Trophoblast cell (in vitro differentiated cells and primary cell): ENCODE measurements at places on chromosomes 1 and 21.

GRCh38 chr1:26285366-26286063, 5.6 kb downstream of the SH3BGRL3 start:
- no peak for DNase-seq

DNA sequence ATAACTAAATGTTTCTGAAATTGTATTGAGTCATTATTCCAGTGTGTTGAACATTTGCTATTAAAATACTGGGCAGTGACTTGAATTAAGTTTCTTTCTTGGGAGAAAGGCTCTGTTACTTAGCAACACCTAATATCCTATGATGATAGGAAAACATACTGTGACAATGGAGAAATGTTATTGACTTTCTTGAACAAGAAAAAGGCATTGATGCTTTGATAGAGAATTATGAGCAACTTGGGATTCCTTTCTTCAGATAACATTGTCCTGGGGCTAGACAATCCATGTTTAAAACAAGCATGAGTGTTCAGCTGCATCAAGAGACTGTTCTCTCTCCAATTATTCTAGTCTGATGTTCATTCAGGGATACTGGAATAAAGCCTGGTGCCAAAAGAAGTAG, 215.9 kb upstream of the L1TD1 start:
- no peak for DNase-seq

- DNase-seq: no peak
Measured at GRCh38 chr1:77847621-77848080, 40.8 kb upstream of the NEXN start.

DNA sequence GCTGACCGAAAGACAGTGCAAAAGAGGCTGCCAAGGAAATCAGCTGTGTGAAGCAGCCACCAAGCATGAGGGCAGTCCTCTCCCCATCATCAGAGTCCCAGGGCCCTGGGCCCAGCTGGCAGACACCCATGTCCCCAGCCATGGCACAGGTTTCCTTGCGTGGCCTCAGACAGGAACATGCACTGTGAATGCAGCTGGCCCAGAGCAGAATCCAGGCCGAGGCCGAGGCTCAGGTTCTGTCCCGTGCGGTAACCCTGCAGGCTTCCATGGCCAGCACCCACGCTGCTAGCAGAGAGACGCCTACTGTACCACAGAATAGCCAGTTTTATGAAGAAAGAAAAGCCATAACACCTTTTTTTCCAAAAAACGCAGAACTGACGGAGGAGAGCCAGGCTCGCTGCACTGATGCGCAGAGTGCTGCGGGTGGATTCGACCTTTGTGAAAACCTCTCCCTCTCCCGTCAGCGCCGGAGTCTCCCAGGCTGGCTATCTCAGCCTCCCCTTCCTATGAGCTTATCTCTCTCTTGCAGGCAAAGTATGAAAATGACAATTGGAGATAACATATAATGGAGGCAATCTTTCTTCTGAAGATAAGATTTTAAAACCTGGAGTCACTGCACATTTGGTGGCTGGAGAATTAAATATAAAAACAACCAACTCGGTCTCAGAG, 106.6 kb downstream of the NPHP4 start:
- DNase-seq: peak; percentile 2

DNA sequence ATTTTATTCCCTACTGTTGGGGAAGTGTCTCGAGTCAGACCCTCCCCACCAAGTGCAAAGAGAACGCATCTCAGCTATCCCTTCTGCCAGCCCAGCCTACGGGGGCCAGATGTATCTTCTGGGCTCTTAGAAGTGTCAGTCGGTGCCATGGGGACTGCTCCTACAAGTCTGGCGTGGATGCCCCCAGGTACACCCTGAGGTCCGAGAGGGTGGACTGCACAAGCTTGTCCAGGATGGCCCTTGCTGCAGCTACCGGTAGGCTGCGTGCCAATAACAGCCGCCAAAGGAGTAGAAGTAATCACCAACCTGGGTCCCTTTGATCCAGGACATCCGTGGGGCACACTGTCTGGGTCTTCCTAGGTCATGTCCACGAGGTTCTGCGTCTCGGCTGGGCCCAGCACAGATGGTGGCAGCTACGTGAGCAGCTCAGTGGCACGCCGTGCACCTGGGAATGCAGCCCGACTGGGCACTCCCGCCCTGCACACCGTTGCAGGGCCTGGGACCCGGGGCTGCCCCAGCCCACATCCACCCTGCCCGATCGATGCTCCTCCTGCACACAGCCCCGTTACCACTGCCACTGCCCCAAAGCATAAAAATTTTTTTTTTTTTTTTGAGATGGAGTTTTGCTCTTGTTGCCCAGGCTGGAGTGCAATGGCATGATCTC, 8.8 kb upstream of the SSU72 start:
- peak; percentile 56 for DNase-seq

DNA sequence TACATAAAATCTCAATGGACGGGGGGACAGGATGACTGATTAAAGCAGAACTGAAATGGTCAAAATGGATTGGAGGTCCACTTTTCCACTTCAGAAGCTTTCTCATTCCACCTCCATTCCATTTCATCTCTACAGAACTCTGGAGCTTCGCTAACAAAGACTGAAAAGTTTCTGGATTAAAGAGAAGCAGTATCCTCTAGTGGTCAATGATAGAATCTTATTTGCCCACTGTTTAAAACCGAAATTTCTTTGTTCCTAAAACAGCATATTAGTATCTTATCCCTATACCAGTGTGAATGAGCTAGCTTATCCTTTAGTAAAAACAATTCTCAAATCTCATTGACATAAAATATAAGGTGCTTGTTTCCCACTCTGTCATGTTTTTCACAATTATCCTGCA, 890.6 kb downstream of the KCNT2 start:
- peak; percentile 8 for DNase-seq

GRCh38 chr1:86441581-86441980, 17.6 kb downstream of the CLCA2 start:
- no peak for DNase-seq

- no peak for DNase-seq
Measured at GRCh38 chr1:18606443-18607288, 24.0 kb upstream of the PAX7 start.

GRCh38 chr21:41188486-41189149, 20.7 kb downstream of the BACE2 start:
- DNase-seq: peak; percentile 98

GRCh38 chr1:155170806-155171205, 2.3 kb downstream of the KRTCAP2 start:
- DNase-seq: no peak

- DNase-seq: no peak
Measured at GRCh38 chr1:101924700-101925099, 72.0 kb downstream of the OLFM3 start.

DNA sequence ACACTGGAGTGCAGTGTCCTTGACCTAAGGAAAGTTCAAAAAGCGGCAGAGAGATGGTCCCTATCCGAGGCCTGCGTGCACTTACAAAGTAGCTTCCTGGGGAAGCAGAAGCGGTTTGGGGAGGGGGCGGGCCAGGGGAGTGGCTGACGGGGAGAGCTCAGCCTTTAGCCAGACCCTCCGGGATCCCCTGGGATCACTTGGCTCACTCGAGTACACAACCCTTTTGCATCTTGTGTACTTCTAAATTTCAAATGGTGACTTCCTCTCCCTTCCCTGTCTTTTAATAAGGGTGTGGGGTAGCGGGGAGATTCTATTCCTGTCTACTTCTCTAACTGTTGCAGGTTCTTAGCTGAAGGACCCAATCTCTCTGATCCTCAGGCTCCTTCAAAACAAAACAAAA, 18.1 kb upstream of the SNX27 start:
- no peak for DNase-seq

GRCh38 chr1:77991638-77992037, 12.8 kb upstream of the FUBP1 start:
- no peak for DNase-seq

DNA sequence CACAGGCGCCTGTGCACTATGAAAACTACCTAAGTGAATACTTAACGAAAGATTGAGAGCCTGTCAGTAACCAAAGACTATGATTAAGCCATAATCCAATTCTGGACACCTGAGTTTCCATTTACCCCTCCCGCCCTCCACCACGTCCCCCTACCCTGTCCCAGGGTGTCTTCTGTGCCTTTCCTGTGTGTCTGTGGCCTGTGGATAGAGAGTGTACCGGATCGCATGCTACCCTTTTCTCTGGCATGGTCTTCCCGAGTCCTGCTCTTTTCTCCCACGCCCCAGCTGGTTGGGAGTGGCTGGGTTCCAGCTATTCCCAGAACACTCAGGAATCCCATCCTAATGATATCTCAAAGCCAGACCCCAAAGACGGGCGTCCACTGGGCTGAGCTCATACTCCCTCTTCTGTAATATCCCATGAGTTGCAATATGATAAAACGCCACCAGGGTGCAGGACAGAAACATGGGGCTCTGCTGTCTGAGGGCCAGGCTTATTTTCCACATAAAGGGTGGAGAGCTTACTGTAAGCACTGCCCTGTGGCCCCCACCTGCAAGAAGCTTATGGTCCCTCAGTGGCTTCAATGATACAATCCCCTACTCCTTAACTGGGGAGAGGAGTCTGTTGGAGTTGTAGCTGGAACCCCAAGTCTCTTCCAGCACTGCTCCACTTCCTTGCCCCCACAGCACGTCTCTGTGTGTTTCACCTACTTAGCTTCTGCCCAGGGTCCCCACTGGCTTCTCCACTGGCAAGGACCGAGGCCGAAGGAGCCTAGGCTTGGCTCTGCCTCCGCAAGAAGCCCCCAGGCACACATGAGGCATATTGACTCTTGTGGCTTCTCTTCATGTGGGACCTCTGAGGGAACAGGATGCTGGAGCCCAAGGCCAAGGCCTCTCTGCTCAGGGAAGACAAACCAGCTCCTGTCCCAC, 17.6 kb upstream of the ALX3 start:
- DNase-seq: peak; percentile 26

DNA sequence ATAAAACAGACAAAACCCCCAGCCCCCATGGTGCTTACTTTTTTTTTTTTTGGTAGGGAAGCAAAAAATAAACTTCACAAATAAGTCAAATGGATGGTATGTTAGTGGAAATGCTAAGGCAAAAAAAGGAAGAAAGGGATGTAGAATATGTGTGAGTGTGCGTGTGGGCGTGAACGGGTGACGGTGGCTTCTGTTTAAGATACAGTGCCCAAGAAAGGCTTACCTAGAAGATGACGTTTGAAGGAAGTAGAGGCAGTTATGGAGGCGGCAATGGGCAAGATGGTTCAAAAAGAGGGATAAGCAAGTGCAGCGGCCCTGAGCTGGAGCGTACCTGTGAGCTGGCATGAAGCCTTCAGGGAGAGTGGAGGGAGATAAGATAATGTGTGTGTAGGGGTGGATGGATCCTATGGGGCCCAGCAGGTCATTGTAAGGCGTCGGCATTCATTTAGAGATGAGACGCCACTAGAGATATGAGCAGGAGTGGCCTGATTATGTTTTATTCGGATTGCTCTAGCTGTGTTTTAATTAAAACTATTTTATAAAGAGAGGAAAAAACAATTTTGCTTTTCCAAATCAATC, 19.9 kb downstream of the LEPR start:
- peak; percentile 38 for DNase-seq

- DNase-seq: no peak
Measured at GRCh38 chr1:200767321-200767720, 28.6 kb downstream of the CAMSAP2 start.

GRCh38 chr1:24925963-24926362, 4.1 kb downstream of the RUNX3 start:
- no peak for DNase-seq

DNA sequence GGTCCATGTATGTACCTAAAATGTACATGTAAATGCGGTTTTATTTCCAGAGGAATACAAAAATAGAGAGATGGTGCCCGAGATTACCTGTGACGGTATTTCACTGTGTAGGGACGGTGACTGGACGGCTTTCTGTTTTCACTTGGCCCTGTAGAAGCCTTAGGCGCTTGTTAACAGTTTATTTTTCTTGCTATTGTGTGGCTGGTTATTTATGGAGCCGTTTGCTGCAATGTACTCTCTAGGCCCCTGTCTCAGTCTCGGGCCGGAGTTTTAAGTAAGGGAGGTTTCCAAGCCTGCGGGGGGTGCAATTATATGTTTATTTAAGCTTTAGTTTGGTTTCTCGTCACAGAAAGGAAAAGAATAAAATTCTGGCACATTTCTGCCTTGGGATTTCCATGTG, 413 bp downstream of the EFCAB7 start:
- no peak for DNase-seq
